Epithelial cell of alveolus of lung (primary cell): ENCODE measurements at places on chromosomes 6 and 20. TPM values are rescaled to one million over a fixed set of nuclear protein-coding genes. Genes with fewer than 3 reads are reported as not detected.

TNF gene
- not detected in 2 replicates for total RNA-seq

MAP3K5 gene
- total RNA-seq = 12.2 and 21.2 TPM in 2 replicates

PPP1R3G gene
- 0.65 and 0.96 TPM in 2 replicates for total RNA-seq

CTAGE9 gene
- not detected in 2 replicates for total RNA-seq

PRRC2A gene
- 80.5 and 92.3 TPM in 2 replicates for total RNA-seq

NR2E1 gene
- total RNA-seq = not detected in 2 replicates

FAM209B gene
- total RNA-seq = not detected in 2 replicates

MEP1A gene
- total RNA-seq = not detected in 2 replicates

TBX18 gene
- total RNA-seq = 2.7 and 7.0 TPM in 2 replicates

RBPJL gene
- total RNA-seq = not detected in 2 replicates
